ENCODE measurements at places on chromosomes 13 and 19.

GRCh38 chr13:97695684-97696083 lies 257.8 kb upstream of the IPO5 start:
- no peak for DNase-seq

- no peak for DNase-seq
These were observed 21.1 kb downstream of the KBTBD6 start for GRCh38 chr13:41111454-41111853.

- DNase-seq = no peak
These were observed 31.9 kb downstream of the CRTC1 start for GRCh38 chr19:18715416-18715815.

GRCh38 chr13:77874406-77874805 lies 44.2 kb downstream of the EDNRB start:
- DNase-seq = no peak

DNA sequence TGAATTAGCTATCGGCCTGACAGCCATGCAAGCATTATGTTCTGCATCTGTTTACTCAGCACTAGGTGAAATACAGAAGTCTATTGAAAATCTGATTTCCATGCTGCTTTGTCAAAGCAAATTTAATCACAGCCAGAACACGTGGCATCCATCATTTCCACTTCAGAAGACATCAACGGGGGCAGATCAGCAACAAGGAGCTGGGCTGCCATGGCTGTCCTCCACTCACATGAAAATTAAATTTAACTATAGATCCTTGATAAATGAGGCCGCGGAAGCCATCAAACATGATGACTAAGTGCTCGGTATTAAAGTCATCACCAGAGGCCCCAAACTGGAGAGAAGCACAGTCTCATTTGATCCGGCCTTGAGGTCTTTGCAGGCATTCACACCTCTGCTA lies 443.5 kb downstream of the HS6ST3 start:
- no peak for DNase-seq

DNA sequence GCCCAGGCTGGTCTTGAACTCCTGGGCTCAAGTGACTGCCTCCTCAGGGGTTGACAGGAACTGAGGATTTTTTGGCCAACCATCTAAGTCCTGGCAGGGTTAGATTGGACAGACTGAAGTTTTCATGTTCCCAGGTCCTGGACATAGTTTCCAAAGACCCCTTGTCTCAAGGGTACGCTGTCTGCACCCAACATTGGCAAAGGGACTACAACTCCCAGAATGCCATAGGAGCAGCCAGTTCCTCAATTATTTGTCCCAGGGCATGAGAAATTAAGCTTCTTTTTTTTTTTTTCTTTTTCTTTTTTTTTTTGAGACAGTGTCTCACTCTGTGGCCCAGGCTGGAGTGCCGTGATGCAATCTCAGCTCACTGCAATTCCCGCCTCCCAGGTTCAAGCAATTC lies 6.9 kb downstream of the GYS1 start:
- DNase-seq = no peak

GRCh38 chr13:103272770-103273169 lies 206.6 kb upstream of the SLC10A2 start:
- no peak for DNase-seq

DNA sequence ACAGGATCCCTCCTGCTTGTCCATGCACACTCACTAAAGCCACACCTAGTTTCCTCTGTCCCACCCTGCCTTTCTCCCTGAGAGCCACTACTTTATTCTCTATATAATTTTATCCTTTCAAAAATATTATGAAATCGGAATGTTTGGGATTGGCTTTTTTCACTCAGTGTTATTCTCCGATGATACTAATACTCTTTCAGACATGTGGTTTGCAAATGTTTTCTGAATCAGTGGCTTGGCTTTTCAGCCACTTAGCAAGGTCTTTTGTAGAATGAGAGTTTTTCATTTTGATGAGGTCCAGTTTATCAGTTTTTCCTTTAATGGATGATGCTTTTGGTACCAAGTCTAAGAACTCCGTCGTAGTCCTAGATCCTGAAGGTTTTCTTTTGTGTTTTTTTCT lies 11.6 kb downstream of the SPATA13 start:
- DNase-seq = no peak

DNA sequence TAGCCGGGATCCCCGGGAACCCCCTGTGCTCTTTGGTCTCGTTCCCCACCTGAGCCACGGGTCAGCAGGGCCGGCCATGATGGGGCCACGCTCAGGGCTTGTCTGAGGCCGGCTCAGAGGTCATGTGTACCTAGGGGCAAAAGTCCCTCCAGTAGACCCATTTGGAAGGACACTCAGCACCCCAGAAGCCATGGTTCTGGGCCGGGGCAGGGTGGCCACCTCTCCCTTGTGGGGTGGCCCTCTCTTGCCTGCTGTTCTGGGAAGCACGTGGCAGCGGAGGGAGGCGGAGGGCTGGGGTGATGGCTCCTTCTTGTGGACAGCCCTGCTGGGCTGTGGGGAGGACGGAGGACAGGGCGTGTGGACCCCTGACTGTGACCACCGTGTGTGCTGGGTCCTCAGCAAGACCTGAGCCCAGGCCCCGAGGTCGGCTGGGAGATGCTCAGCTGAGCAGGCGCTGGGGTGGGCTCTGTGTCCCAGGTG lies 6.4 kb upstream of the PEAK3 start:
- no peak for DNase-seq

DNA sequence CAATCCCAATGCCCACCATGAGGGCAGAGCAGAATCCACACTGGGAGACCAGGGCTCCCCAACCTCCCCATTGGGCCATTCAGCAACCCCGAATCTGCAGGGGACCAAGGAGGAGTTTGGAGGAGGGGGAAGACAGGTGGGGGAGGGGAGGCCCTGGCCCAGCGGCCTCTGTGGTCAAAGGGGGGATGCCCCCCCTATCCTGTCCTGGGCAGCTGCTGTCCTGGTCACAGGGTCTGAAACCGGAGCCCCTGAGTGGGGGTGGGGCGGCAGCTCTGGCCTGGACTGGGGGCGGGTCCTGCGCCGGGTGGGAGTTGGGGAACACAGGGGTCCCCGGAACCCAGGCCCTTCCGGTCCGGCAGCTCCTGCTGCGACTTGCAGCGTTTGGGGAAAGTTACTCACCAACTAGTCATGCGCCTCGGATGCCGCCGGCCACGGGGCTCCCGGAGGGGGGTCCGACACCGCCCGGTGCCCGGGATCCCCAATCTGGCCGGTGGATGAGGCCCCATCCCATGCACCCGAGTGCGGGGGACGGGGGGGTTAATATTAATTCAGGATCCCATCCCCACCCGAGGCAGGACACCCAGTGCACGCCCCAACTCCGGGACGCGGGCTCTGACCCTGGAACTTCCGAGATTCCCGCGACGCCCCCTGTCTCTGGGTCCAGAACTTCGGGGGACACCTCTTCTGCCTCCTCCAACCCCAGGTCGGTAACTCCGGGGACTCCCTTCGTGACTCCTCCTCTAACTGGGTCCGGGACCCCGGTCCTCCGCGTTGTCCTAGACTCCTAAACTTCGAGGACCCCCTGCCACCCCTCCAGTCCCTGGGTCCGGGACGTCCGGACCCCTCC lies 872 bp downstream of the HOMER3 start:
- no peak for DNase-seq

Data from T follicular helper cell (primary cell).